Muscle of back (tissue), 13 donors: ENCODE measurements at places on chromosomes 5 and 9. TPM values are rescaled to one million over a fixed set of nuclear protein-coding genes. Genes with fewer than 3 reads are reported as not detected.
A peak's percentile ranks its signal among the peaks of the same experiment; 100 is the strongest.

- DNase-seq = no peak
Observed at GRCh38 chr9:34124926-34125325, 1.6 kb downstream of the DCAF12 start.

GRCh38 chr9:69097064-69097463, 61.5 kb downstream of the FXN start:
- DNase-seq = no peak

DNA sequence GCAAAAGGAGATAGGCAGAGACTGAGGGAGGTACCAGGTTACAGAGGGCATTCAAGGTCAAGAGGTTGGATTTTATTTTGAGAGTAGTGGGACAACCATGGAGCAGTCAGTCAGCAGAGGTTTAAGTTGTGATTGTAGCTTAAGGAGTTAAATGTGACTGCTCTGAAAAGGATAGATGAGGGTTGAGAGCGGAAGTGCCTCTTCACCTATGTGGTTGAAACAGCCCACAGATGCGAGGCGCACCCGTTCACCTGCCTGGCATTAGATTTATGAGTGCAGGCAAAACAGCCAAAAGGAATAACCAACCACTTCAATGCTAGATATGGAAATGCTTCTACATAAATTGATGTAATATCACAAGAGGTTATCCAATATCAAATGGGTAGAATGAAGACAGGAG, 8.4 kb downstream of the ZNF474 start:
- no peak for DNase-seq

DNA sequence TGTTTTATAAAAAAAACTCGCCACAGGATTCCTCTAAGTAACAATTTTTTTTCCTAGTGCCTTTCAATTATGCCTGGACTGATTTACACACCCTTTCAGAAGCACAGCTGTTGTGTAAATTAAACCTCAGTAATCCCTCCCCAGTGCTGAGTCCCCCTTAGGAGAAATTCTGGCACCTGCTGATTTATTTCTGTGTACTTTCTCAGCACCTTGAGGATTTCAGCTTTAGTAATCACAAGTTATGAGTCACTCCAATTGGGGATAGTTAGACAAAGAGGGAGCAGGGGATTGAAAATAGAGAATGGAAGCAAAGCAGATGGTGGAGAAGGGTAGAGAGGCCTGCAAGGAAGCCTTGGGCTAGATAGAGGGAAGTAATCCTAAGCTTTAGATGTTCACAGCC, 171.7 kb downstream of the TTLL11 start:
- no peak for DNase-seq

- DNase-seq = no peak
Observed at GRCh38 chr9:37587521-37587920, 4.9 kb downstream of the TOMM5 start.

DNA sequence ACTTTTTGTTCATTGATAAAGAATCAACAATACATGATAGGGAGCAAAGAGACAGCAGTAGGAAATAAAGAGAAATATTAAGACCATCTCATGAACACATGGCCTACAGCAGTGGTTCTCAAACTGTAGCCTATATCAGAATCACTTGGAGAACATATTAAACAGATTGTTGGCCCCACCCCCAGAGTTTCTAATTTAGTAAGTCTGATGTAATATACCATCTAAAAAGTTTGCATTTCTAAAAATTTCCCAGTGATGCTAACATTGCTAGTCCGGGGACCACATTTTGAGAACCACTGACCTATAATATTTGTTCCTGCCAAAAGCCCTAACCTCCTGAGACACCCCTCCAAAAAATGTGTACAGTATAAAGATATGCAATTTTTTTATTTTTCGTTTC, 306.2 kb upstream of the NREP start:
- DNase-seq = no peak

GRCh38 chr5:41747301-41747700, 122.9 kb downstream of the OXCT1 start:
- DNase-seq = peak; percentile 39

- no peak for DNase-seq
Observed at GRCh38 chr5:68265347-68265746, 49.8 kb downstream of the PIK3R1 start.

GRCh38 chr9:3900673-3901318, 375.0 kb upstream of the RFX3 start:
- no peak for DNase-seq

- no peak for DNase-seq
Observed at GRCh38 chr5:150116667-150117400, 30.5 kb upstream of the CSF1R start.

GRCh38 chr5:172199446-172199845, 5.5 kb downstream of the EFCAB9 start:
- no peak for DNase-seq

DNA sequence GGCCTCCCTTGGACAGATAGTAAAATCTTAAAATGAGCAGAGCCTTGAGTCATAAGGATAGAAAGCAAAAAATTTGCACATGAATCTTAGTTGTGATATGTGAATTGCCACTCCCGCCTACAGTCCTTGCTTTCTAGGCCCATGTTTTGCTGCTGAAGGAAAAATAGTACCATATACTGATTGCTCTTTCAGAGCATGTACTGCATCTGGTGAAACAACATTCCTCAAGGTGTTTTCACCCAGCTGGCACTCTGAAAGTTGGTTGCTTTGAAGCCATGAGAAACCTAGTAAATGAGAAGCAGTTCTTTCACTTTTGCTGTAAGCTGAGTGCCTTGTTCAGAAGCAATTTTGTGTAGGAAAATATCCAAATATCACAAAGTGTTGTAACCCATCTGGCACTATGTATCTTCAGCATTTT, 10.3 kb downstream of the CDC37L1 start:
- DNase-seq = no peak

The ZFP2 gene
- polyA plus RNA-seq = 2.0 TPM

The IGFBPL1 gene
- 1.8 TPM for polyA plus RNA-seq

The SCGB3A2 gene
- polyA plus RNA-seq = not detected

The HIGD2A gene
- polyA plus RNA-seq = 160 TPM

The PKD2L2 gene
- polyA plus RNA-seq = 0.56 TPM
